ENCODE measurements at places on chromosomes 16 and 17.

DNA sequence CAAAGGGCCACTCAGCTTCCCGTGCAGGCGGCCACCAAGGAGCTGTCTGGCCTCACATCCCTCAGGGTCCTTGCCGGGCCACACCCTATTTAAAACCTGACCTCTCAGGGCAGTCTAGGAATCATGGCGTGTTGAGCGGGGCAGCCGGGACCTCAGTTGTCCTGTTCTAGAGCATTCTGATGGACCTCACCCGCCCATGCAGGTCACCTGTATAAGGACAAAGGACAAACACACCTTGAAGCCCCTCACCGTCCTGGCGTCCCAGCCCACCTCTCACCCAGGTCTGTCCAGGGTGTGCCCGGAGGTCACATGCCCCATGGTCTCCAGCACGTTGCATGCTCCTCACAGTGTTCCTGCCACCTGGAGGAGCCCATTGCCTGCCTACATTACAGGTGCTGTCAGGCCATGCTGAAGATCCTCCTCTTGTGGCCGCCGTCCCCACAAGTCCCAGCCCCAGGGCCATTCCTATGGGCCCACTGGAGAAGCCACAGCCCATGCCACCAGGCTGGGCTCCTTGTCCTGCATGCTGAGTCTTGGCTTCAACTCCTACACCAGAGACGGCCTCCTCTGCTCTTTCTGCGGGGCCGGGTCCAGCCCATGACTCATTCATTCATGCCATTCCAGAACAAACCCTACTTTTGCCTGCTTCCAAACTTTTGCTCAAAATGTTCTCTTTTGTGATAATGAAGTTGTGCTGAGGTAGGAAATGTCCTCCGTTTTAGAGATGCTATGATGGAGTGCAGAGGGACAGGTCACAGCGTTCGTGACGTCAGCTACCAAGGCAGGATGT, 46.3 kb downstream of the PEMT start:
- no peak for DNase-seq

DNA sequence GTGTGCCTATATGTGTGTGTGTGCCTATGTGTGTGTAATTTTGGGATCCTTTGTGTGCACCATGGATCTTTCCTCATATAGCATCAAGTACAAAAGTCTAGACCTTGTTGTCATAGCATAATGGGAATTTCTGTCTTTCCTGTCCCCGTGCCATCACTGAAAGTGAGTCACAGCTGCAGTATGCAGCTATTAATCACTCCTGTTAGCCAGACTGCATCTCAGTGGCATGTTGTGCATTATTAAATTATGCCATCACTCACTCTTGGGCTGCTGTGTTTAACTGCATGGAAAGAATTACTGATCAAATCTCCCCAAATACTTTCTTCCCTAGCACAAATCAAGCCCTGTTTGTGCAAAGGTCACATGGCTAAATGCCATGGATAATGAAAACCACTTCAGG, 92.4 kb downstream of the CBLN1 start:
- no peak for DNase-seq

DNA sequence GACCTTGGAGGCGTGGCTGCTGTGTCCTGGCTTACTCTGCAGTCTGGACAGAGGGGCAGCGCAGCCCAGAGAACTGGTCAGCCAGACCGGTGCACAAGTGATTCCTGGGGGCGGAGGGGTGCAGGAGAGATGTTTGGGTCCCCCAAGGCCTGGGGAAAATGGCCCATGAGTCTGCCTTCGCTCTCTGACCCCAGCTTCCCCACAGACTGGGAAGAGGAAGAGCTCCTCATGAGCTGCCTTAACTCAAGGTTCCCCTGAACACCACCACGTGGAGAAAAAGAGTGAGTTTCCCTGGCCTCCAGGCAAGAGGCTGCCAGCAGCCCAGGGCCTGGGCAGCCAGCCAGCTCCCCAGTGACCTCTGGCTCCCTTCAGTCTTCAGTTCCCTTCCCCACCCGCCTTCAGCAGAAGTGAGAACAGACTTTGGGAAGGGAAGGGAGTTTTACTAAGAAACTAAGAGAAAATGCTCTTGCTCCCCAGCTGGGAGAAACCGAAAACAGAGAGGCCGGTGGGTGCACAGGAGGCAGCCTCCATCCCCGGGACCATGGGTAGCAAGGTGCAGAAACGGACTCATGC, 2.0 kb upstream of the C17orf99 start:
- DNase-seq: no peak

DNA sequence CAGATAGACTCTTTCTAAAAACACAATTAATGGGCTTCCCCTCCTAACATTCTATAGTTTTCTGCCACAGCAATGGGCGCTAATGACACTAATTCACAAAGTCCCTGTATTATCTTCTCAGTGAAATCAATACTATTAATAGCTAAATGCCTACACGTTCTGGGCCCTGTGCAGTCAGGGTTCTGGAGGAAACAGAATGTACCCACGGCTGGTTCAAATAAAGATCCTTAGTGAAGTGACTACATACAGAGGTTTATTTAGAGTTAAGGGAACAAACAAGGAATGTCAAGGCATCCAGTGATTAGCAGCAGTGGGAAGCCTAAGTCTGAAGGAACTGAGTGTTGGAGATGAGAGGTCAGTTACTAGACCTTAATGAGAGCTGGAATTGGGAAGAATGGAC, 43.5 kb upstream of the MTMR4 start:
- DNase-seq: no peak

DNA sequence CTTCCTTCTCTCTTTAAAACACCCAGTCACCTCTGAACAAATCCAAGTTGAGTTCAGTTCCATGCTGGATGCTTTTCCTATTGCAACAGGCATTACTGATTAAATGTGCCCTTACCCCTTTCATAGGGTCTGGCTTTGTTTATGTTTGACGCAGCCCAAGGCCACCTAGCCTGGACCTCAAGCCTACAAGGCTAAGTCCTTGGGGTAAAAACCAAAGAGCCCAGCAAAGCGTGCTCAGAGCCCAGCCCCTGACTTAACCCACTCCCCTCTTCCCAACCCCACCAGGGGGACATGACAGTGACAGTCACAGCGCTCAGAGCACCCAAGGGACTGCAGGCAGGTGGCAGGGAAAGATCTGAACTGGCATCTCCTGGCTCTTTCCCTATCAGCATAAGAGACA, 200.6 kb downstream of the XYLT1 start:
- DNase-seq: no peak
